ENCODE measurements at places on chromosomes 11 and 22.

DNA sequence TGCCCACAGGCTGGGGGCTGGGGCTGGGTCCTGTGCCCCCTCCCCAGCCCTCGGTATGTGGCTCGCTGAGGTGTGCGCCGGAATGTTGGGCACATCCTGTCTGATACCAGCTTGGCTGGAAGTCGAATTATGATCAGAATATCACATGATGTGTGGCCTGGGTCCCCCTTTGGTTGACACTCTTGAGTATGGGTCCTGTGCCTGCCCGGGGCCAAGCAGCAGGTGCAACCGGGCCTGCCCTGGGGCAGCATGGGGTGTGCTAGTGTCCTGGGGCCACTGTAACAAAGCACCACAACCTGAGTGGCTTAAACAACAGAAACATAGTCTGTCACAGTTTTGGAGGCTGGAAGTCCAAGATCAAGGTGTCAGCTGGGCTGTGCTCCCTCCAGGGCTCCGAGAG, 52.7 kb downstream of the PARVB start:
- no peak for DNase-seq

GRCh38 chr11:93288079-93288478, 42.5 kb upstream of the DEUP1 start:
- no peak for DNase-seq

DNA sequence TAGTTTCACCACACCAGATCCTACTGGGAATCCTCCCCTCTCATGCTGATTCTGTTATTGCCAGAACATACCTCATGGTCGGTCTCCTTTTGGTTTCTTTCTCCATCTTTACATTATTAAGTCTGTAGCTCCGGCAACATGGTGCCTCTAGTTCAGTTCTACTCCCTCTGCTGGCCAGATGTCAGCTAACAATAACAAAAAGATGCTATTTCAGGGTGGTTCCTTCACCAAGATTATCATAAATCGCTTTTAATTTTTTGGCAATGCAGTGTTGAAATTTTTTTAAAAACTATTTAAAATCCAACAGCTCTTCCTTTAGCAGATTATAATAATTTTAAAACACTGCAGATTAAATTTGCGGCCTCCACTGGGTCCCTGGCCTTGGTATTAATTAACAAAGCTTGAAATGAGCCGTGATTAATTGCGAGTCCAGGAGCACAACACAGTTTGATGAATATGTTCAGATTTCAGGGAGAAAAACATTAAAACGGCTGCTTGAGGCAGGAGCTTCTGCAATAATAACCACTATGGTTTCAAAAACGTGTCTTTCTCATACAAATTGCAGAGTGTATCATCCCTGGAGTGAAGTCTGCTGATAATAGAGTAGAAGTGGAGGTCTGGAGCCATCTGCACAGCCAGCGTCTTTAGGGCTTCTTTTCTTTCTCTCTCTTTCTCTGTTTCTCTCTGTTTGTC, 492.9 kb upstream of the KIRREL3 start:
- DNase-seq = peak; percentile 68

GRCh38 chr11:63274776-63275175, 31.4 kb upstream of the SLC22A25 start:
- DNase-seq = no peak

DNA sequence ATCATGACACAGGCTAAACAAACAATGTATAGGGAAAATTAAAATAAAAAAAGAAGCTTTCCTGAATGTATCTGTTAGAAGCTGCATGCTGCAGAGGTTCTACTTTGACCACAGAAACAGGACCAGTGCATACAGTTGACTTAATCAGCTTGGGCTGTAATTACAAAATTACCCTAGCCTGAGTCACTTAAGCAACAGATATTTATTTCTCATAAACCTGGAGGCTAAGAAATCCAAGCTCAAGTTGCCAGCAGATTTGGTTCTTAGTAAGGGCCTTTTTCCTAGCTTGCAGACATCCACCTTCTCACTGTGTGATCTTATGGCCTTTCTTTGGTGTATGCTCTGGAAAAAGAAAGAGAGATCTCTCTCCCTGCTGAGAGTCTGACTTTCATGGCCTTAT, 946.5 kb upstream of the RAG2 start:
- no peak for DNase-seq

DNA sequence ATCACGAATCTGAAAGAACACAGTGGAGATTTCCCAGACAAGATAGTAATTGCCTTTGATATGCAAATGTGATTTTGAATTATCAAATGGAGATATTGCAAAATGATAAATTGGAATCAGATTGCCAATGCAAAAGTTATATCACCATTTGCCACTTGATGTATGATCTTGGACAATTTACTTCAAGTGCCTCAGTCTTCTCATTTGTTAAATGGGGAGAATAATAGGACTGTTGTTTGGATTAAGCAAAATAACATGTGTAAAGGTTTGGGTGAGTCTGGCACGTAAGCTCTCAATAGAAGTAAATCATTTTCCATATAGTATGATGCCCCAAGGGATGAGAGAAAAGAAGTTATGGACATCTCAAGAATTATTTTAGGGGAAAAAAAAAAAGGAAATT, 7.9 kb upstream of the PHF21A start:
- DNase-seq = no peak

DNA sequence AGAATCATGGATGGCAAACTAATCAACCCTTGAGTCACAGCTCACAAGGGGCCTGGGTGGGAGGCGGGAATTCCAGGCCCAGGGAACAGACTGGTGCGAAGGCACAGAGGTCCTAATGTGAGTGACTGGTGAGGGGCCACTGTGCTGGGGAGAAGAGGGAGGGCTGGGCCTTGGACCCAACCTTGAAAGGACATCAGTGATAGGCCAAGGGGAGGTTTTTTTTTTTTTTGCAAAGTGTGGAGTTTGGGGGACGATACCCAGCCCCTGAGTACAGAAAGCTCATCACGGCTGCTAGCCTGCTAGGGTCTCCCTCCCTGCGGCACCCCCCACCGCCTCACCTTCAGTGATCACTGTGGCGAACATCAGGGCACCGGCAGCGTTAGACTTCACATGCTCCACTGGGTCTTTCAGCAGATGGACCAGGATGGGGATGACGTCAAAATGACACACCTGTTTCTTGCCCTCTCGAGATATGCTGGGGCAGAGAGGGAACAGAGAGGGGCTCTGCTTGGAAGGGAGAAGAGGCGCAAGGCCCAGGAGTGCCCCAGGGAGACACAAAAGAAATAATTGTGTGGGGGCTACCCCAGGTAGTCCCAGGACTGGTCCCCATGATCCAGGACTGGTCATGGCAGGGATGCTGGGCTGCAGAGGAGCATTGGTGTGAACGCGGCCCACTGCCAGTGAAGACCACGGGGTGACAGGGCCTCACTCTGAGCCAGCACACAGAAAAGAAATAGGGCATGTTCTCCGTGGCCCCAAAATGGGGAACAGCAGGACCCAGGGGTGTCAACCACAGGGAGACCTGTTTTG, 8.6 kb upstream of the GNAZ start:
- no peak for DNase-seq

- no peak for DNase-seq
These were observed 89.6 kb upstream of the API5 start for GRCh38 chr11:43222215-43222614.

GRCh38 chr22:25644122-25644521, 79.6 kb downstream of the GRK3 start:
- no peak for DNase-seq

- DNase-seq = no peak
These were observed 402.1 kb downstream of the CNTN5 start for GRCh38 chr11:99422581-99423427.

DNA sequence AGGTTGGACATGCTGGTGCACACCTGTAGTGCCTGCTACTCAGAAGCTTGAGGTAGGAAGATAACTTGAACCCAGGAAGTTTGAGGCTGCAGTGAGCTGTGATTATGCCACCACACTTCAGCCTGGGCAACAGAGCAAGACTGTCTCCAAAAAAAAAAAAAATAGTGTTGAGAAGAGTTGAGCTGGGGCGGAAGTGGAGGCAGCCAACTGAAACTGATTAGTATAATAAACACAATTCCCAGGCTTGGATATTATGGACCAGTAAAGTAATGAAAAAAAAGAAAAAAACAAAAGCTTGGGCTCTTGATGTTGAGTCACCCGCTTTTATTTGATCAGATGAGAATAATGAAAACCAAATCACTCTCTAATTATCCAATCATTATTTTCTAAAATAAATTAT, 21.0 kb downstream of the LDLRAD3 start:
- DNase-seq = no peak

DNA sequence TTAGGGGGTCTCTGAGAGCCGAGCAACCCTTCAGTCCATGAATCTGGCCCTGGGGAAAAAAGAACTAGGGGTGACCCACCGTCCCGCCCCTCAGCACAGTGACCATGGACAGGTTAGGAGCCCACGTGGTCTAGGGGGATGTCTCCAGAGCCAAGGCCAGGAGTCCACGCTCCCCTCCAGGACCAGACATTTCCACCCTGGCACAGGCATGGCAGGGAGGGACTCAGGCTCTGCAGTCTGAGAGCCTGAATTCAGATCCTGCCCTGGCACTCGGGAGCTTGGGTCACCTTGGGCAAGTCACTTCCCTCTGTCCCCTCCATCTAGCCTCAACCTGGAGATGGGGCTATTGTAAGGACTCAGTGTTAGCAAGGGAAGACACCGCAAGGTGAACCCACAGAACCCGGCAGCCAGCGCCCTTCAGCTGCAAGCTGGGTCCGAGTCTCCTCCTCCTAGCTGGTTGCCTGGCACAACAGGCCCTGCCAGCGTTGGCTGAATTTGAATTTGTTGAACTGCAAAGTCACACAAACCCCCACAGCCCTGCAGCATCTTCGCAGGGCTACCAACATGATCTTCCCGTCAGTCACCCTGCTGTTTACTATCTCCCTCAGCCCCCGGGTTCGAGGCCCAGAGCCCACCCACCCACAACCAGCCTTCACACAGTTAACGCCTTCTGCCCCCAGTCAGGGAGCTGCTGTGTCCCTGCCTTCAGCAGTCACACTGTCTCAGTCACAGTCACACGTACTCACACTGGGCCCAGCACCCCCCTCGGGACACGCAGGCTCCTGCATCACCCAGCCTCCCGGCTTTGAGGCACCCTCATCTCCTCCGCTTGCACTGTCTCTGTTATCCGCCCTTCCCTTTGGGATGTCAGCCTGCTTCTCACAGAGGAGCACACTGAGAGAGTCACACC, 603 bp upstream of the PDGFB start:
- no peak for DNase-seq

DNA sequence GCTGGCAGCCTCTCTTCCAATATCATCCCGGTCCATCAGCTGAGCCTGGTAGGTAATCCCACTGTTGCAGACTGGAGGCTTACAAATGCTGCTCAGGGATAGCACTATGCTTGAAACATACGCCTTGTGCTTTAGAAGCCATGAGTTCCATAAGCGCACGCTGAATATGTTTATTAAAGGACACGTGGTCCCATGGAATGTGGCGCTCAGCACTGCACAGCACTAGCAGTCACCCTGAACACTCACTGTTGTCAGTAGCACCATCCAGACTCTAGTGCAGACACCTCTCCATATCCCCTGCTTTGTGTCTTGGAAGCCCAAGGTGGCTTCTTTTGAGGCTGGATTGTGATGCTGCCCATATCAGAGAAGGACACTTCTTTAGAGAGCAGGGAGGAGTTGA, 120.9 kb downstream of the MAML2 start:
- peak; percentile 34 for DNase-seq

DNA sequence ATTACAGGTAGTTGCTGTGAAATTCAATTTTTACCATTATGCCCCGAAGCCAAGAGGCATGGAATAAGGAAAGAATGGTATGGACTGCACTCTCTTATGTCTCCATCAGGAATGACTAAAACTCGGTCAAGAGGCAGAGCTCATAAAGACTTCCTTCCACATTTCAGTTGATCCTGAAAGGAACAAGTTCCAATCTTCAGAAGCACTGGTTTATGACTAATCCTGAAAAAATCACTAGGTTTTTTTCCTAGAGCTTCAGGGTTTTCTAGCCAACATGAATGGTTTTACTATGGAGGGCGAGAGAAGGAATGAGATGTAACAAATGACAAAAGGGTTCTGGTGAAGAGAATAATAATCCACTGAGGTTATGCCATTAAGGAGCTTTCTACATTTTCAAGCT, 832.2 kb downstream of the NTM start:
- DNase-seq = no peak

- DNase-seq = no peak
These were observed 22.5 kb downstream of the LRP4 start for GRCh38 chr11:46895821-46896220.

DNA sequence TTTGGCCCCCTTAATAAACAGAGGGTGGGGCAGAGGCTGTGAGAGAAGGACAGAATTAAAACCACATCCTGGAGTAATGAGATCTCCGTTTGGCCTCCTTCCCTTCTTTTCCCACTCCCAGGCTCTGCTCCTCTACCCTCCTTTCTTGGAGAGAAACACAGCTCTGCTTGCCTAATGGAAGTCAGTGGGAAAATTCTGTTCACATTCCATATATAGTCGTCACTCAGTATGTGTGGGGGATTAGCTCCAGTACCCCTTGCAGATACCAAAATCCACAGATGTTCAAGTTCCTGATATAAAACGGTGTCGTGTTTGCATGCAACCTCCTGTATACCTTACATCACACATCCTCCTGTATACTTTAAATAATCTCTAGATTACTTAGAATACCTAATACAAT, 37.6 kb upstream of the THY1 start:
- DNase-seq = peak; percentile 73

DNA sequence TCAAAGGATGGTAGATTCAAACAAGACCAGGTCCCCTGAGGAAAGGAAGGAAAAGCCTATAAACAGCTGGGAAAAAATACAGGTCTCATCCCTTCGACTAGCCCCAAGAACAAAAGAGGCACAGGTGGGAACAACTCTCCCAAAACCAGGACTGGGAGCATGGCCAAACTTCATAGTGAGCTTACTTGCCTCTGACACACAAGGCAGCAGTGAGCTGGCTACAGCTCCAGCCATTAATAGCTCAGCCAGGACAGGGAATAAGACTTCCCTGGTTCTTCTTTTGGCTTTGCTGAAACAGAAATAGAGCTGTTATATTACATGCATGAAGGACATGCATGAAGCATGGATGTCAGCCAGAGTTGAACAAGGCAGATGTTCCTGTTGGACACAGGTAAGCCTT, at the start of gene OR10A2:
Gene OR10A2 (plus strand): TSS at position 97 of the 400 bp plus-strand sequence. CDS start 6,698 bp downstream, outside the sequence.
- no peak for DNase-seq

GRCh38 chr11:7584910-7585309, 71.1 kb downstream of the PPFIBP2 start:
- DNase-seq = no peak

- DNase-seq = no peak
These were observed 232.0 kb downstream of the CEP164 start for GRCh38 chr11:117559698-117560097.

- no peak for DNase-seq
These were observed 13.2 kb downstream of the CARS1 start for GRCh38 chr11:3044004-3044403.

GRCh38 chr22:49446145-49446758, 381.4 kb downstream of the BRD1 start:
- DNase-seq = no peak

Measured in eye (tissue), 1 donor.